ENCODE measurements at places on chromosomes 4 and X. TPM values are rescaled to one million over a fixed set of nuclear protein-coding genes. Genes with fewer than 3 reads are reported as not detected.
A peak's percentile ranks its signal among the peaks of the same experiment; 100 is the strongest.

SH3TC1 gene
- 50.9 TPM for total RNA-seq

TMSB15C gene
- total RNA-seq, result 2.4 TPM

SPP1 gene
- total RNA-seq, result 3,399 TPM

KLKB1 gene
- 3.7 TPM for total RNA-seq

TMEM35A gene
- 4.0 TPM for total RNA-seq

OCIAD1 gene
- total RNA-seq, result 128 TPM

UGT2B15 gene
- total RNA-seq, result 826 TPM

CSN1S1 gene
- total RNA-seq, result not detected

GSPT2 gene
- 13.4 TPM for total RNA-seq

SMIM9 gene
- not detected for total RNA-seq

ATOH1 gene
- not detected for total RNA-seq

CSAG2 gene
- total RNA-seq, result not detected

SSX1 gene
- not detected for total RNA-seq

TMPRSS11E gene
- total RNA-seq, result not detected

SLC34A2 gene
- 32.1 TPM for total RNA-seq

LDOC1 gene
- 32.9 TPM for total RNA-seq

- no peak for DNase-seq
Measured at GRCh38 chrX:109268340-109268739, 213.5 kb downstream of the GUCY2F start.

DNA sequence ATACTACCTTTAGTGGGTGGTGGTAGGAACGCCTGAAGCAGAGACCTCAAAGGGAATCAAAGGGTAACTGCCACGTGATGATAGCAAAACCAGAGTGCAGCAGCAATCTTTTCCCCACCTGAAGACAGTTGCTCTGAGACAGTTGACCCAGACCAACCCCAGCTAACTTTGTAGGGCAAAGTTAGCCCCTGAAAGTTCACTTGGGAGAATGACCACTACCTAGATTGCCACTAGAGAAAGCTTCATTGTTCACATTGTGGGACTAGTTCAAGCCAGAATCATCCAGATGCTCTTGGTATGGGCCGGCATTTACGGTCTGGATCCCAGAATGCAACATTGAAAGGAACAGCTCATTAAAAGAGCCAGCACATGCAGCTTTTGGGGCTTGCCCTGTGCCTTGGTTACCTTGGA, 4.1 kb downstream of the SEPTIN6 start:
- no peak for DNase-seq

GRCh38 chrX:129930941-129931410, 25.0 kb downstream of the UTP14A start:
- no peak for DNase-seq

DNA sequence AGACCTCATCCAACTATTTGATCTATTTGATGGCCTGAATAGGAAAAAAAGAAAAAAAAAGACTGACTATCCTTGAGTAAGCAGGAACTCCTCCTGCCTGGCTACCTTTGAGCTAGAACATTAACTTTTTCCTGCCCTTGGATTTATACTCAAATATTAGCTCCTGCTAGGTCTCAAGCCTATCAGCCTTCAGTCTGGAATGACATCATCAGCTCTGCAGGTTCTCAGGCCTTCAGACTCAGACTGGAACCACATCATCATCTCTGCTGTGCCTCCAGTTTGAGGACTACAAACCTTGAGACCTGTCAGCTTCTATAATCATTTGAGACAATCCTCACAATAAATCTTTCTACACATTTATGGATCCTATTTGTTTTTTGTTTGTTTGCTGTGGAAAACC, 754.0 kb upstream of the SLIT2 start:
- no peak for DNase-seq

GRCh38 chr4:39256436-39256835, 74.1 kb downstream of the WDR19 start:
- no peak for DNase-seq

DNA sequence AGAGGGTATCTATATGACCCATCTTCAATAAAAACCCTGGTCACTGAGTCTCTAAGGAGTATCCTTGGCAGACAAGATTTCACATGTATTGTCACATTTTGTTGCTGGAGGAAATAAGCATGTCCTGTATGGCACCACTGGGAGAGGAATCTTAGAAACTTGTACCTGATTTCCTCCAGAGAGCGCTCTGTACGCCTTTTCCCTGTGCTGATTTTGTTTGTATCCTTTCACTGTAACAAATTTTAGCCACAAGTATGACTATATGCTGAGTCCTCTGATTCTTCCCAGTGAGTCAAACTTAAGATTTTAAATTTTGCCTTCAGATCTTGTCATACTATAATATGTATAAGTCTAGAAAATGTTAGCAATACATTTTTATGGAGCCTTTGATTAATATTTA, 102.8 kb downstream of the ITIH6 start:
- DNase-seq, result no peak

DNA sequence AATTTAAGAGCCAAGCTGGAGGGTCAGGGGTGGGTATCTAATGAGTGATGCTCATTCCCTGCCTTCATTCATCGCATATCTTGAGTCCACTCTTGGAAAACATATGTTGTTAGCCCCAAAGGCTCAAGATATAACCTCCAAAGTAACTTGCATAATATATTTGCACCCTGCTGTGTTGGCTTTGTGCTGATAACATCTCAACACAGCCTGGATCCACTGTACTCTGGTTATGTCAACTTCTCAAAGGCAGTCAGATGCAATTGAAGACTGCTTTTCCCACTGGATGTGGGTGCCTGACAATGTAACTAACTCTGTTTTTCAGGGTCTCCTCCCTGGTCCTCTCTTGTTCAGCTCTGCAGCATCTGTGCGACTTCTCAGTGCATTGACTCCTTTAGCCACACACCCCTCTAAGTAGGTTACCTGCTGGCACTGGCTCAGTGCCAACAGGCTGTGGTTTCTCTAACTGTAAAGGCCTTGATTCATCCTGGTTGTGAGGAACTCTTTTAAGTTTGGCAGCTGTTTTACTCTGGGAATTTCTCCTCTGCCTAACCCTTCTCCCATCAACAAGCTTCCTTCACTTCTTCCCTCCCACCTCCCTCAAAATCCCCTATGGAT, 28.1 kb downstream of the SLC16A2 start:
- no peak for DNase-seq

- DNase-seq, result no peak
Measured at GRCh38 chrX:27860337-27860736, 52.5 kb downstream of the MAGEB10 start.

DNA sequence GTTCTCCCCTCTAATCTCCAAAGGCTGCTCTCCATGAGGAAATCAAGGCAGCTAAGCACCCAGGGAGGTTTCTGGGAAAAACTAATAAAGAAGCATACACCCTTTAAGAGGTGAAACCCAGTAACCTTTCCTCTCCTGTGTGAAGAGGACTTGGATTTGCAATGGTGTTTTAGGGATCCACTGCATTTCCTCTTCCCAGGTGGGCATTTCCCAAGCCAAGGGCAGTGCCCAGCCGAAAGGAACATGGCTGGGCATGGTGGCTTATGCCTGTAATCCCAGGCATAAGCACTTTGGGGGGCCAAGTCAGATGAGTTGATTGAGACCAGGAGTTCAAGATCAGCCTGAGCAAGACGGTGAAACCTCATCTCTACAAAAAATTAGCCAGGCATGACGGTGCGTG, 5.4 kb upstream of the ZNF185 start:
- DNase-seq, result no peak

GRCh38 chrX:6021316-6022091, 207.2 kb downstream of the NLGN4X start:
- DNase-seq, result peak; percentile 36

DNA sequence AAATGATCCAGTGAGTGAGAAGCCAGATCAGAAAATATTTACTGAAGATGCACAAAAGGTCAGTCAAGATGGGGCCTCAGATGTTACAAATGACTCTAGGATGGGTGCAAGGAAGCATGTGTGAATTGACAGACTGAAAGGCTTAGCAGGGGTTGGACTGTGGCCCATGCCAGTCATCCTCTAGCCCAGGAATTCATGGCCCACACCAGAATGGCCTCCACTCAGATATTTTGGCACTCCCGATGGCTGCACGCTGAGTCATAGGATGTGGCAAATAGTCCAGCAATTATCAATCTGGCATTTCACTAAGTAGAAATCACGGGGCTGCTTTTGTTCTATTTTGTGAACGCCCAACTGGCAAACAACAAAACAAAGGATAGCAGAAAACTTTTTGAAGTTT, 406.5 kb downstream of the IQCM start:
- DNase-seq, result no peak

DNA sequence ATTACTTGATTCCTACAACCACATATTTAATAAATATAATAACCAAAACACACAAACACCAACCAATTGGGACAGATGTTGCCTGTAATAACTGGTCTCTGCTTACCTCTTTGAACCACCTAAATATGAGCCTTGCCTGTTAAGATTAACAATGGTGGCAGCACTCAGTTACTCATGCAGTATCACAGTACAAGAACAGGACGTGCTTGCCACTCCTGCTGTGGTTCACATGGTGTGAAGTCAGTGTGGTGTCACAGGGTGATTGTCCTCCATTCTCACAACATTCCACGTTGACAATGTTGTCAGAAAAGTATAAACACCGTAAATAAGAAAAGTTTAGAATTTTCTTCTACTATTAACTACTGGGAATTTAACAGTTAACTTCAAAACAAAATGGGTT, 365.0 kb downstream of the PPP3CA start:
- DNase-seq, result no peak

DNA sequence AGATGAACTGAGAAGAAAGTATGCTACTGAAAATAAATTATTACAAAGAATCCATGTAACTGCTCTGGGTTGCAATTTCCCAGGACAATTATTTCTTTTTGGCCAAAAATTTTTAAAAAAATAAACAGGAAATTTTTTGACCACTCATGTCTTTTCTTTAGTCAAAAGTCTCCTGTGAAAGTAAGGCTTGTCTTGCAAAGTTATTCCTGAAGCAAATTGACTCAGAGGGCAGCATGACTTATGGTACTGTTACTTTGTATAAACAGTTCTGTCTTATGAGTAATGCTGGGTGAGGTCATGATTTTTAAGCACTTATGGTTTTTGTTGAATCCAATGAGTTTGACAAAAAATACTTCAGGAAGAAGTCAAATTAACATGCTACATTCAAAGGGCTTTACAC, 292.8 kb upstream of the ARSJ start:
- no peak for DNase-seq

GRCh38 chr4:26576231-26576739, 7.6 kb upstream of the TBC1D19 start:
- DNase-seq, result peak; percentile 56

DNA sequence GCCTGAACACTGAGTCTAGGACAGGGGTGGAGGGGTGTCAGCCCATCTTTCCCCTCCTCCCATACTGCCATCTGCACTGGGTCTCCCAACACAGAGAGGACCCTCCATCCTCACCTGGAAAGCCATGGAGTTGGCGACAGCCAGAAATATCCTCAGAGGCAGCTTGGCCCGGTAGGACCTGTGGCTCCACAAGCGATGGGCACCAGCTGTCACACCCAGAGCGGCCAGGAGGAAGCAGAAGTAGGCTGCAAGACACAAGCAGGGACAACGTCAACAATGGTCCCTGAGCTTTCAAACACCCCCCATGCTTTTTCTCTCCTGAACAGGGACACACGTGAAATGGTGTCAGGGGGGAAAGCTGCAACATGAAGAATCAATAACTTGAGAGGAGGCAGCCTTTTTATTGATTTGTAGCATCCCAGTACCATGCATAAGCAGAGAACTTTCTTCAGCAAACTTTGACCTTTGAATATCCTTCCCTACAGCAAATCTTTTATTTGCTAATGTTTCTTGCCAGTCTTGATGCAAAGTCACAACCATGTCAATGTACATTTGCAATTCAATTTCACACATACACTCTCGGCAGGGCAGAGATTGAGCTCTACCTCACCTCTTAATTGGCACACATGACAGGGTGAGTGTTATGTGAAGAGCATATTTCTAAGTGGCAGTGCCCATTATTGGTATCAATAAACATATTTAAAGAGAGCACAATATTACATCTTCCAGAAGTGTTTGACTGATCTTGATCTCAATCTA, 93.2 kb downstream of the SCD5 start:
- DNase-seq, result peak; percentile 16

- no peak for DNase-seq
Measured at GRCh38 chrX:27597508-27597907, 7.4 kb downstream of the DCAF8L2 start.

DNA sequence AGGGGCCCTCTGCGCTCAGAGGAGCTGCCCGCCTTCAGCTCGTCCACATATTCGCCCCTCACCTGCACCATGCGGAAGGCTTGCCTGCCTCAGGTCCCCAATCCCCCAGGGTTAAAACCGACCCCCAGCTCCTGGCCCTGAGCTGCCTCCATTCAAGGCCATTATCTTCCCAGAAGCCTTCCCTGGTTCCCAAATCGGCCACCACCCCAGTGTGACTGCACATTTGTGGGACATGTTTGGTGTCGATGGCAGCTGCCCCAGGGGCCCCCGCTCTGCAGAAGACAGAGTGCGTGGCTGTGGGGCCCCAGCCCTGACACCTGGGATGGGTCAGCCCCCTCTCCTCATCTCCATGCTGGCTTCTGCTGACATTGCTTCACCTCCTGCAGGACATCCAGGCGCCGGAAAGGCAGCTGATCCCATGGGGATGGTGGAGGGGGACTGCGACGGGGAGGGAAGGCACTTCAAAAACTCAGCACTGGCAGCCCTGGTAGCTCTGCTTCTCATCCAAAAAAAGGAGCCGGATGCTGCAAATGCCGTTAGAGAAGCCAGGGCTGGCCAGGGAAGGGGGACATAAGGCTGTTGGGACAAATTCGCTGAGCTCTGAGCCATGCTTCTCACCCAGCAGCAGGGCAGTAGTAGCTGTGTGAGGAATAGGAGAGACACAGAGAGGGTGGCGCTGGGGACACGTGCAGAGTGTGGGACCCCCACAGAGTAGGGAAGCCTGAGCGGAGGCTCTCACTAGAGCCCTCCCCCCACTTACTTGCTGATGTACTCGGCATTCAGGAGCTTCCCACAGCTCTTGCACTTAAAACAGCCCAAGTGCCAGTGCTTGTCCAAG, 78.5 kb downstream of the ABLIM2 start:
- no peak for DNase-seq

GRCh38 chr4:101136373-101137370, 210.7 kb downstream of the PPP3CA start:
- DNase-seq, result no peak

GRCh38 chrX:132292793-132293192, 73.5 kb upstream of the RAP2C start:
- DNase-seq, result no peak

- DNase-seq, result no peak
Measured at GRCh38 chrX:13793897-13794296, 23.0 kb downstream of the GPM6B start.

GRCh38 chr4:4605849-4606248, 64.0 kb upstream of the STX18 start:
- no peak for DNase-seq

GRCh38 chr4:145785391-145786008, 105.6 kb downstream of the C4orf51 start:
- DNase-seq, result no peak

Data from mucosa of gallbladder (tissue), 1 donor.